Left renal cortex interstitium (tissue), 4 donors: ENCODE measurements at places on chromosomes 7 and 10. TPM values are rescaled to one million over a fixed set of nuclear protein-coding genes. Genes with fewer than 3 reads are reported as not detected.

DNA sequence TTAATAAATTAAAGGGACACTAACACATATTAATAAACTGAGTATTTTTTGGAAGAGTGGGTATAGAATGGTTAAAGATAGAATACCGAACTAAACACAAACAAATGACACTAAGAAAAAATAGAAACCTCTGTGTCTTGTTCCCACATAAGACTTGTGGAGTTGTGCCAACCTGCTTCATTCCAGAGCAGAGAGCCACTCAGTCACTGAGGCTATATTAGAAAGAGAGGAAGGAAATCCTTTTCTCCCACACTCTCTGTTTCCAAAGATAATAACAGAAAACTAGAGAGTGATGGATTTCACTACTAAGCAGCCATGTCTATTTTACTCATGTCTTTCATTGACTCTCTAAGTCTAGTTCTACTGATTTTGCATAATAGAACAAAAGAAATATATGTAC lies 26.0 kb downstream of the CTNNA3 start:
- DNase-seq: no peak

NRCAM gene
- 24.3 TPM for polyA plus RNA-seq

GRCh38 chr10:30813872-30814481 lies 184.4 kb upstream of the LYZL2 start:
- DNase-seq: no peak

DNA sequence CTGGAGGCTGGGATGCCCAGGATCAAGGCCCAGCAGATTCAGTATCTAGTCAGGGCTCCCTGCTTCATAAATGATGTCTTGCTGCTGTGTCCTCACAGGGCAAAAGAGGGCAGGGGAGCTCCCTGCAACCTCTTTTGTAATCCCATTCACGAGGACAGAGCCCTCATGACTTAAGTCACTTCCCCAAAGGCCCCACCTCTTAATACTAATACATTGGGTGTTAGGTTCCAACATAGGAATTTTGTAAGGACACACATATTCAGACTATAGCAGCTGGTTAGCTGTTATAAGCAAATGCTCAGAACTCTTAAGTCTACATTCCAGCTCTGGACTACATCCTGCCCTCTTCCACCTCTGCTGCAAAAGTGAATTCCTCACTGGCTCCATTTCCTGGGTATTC lies 63.0 kb downstream of the VOPP1 start:
- DNase-seq: no peak

GPR146 gene
- 5.5 TPM for polyA plus RNA-seq
